Cardiac fibroblast (primary cell): ENCODE measurements at places on chromosomes 7 and 10.

GRCh38 chr10:86260564-86260963 lies 106.0 kb downstream of the GRID1 start:
- DNase-seq: no peak

GRCh38 chr10:95789902-95790301 lies 33.9 kb downstream of the ENTPD1 start:
- peak; percentile 68 for DNase-seq

GRCh38 chr10:26805567-26806245 lies 55.1 kb downstream of the ABI1 start:
- peak; percentile 42 for DNase-seq

DNA sequence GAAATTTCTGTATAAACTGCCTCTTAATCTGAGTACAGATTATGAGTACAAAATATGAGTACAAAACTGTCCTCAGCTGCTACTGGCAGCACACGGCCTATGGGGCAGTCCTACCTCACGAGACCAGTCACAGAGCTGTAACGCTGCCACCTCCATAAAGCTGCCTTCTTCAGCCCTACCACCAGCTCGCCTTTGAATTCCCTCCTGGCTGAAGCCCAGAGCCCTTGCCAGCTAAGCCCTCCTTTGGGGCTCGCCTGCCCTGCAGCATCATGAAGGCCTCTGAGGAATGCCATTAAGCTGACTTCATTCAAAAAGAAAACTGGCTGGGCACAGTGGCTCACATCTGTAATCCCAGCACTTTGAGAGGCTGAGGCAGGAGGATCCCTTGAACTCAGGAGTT lies 180.0 kb upstream of the SH2B2 start:
- no peak for DNase-seq

DNA sequence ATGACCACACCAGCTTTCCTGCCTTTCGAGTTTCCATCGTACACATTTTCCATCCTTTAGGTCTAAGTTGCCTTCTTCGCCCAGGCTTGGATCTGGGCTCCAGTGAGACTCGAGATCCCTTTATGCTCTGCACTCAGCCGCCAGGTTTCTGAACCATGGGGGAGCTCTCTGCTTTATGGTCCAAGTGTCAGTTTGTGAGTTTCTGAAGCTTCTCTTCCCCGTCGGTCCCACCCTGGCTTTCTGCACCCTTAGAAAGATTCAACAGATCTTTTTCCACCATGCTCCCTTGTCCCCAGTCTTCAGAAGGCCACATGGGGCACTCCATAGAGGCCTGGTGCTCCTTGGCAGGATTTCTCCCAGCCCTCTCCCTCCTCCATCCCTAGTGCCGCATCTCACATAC lies 402.0 kb downstream of the PTPRN2 start:
- no peak for DNase-seq

- DNase-seq: peak; percentile 86
Measured at GRCh38 chr7:128056901-128057300, 25.7 kb upstream of the LRRC4 start.

DNA sequence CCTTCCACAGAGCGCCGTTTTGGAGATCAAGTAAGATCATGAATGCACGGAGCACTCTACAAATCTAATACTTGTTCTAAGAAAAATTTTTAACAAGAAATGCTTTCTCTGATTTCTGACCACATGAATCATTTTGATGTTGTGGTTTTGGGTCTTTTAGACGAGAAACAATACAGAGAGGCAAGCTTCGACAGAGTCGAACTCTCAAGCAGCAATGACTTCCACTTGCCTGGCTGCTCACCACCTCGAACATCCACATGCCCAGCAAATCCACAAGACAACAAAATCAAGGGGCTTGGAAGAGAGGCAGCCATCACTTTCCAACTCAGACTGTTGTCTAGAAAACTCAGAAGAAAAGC lies 69.4 kb upstream of the GSDME start:
- DNase-seq: peak; percentile 34

GRCh38 chr10:104113376-104113956 lies 8.5 kb upstream of the SFR1 start:
- DNase-seq: no peak

DNA sequence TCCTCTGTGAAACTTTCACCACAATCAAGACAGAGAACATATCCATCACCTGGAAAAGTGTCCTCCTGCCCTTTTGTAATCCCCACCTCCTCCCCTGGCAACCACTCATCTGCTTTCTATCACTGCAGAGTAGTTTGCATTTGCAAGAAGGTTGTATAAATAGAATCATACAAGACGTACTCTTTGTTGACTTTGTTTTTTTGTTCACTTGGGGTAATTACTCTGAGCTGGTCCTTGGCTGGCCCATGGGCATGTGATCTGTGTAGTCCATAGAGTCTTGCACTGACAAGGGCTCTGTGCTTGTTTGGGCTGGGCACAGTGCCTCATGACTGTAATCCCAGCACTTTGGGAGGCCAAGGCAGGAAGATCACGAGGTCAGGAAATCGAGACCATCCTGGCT lies 7.8 kb upstream of the HACD1 start:
- no peak for DNase-seq

DNA sequence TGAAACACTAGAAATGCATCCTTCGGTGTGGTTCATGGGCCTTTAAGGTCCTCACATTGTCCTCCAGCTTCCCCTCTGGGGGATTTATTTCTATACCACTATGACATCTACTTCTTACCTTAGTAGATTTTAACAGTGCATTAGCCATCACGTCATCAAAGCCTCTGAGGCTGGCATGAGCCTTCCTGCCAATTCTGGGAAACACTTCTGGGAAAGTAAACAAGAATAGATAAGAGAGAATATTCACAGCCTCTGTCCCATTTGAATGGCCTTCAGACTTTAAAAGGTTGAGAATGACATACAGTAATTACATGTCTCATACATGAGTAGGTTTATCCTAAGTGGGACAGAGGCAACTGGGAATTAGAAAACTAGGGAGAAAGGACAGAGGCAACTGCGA lies 89.7 kb downstream of the AMPH start:
- no peak for DNase-seq

GRCh38 chr7:158016180-158017097 lies 571.2 kb downstream of the PTPRN2 start:
- no peak for DNase-seq

DNA sequence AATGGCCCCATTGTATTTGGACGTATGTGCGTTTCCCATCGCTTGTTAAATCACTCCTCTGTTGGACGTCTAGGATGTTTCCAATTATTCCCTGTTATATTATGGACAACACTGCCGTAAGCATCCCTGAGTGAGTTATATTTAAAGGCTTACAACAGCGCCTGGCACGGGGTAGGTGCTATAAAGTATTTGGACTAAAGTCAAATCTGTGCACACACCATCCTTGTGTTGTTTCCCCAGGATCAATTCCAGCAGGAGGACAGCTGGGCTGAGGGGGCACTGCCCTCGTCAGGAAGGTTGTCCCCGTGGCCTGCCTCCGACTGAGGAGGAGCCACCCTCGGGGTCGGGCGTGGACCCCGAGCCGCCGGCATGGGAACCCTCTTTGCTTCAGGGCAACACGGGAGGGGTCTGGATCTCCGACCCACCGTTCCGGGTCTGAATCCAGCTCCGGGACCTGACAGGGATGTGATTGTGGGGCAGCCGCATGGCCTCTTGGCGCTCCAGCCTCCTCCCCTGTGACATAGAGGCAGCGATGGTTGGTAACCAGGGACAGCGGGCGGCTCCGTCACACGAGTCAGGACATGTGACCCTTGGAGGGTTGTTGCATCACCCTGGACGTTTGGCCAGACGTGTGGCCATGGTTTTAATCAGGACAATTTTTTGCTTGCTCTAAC lies 1.5 kb upstream of the JAKMIP3 start:
- DNase-seq: no peak

- DNase-seq: peak; percentile 74
Measured at GRCh38 chr7:38222481-38223096, 44.5 kb downstream of the STARD3NL start.

DNA sequence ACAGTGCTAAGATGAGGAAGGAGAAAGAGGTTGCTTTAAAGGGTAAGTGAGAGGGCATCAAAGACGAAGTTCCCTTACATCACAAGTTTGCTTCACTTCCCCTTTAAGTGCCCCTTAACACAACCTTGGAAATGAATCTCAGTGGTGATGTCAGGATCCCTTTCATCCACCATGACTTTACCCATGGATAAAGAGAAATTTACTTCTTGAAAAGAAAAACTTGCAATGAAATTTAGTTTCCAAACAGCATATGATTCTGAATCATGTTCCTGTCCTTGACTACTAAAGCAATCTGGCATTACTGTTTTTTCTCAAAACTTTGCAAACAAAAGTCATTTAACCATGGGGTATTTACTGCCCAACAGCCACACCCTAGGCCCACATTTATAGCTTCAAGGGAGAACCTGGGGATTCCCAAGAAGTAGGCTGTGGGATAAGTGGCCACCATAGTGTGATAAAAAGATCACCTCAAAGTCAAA lies 135.9 kb downstream of the ITGB8 start:
- DNase-seq: no peak

DNA sequence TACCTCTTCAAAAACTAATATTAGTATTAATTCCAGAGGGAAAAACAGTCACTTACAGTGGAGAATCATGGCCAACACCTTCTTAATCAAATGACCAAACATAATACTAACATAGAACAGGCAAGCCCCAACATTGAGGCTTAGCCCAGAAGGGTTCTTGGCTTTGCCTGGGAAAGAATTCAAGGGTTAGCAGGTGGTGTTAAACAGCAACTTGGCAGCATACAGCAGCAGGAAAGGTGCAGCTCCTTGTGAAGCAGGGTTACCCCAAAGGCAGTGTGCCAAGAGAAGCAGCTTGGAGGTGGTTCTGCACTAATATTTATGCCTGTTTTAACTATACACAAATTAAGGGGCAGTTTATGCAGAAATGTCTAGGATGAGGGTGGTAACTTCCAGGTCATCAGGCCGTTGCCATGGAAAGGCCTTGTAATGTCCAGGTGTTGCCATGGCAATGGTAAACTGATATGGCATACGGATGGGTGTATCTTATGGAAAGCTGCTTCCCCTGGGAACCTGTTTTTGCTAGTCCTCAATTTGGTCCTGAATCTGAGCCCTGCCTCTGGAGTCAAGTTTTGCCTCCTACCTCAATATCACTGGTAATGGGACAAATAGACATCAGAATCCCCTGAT lies 27.2 kb upstream of the BEND7 start:
- no peak for DNase-seq

DNA sequence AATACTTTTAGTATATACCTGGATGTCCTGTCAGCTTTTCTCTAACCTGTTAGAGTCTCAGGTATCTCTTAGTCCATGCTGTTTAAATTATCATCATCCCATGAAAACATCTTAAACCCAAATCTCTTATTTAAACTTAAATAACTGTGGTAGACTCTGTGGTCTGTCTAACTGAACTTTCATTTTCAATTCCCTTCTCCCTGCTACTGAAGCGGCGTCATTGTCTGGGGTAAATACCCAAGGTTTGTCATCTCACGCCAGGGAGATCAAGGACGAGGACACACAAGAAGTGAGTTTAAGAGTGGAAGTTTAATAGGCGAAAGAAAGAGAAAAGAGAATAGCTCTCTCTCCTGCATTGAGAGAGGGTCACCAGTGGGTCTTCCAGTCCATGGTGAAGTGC lies 804.4 kb upstream of the CELF2 start:
- no peak for DNase-seq
